Fibroblast of skin of right quadriceps (primary cell): ENCODE measurements at places on chromosomes 3 and 15.
A peak's percentile ranks its signal among the peaks of the same experiment; 100 is the strongest.

GRCh38 chr15:65300924-65301441 is 3.5 kb upstream of the RNU5B-1 start:
- no peak for DNase-seq

DNA sequence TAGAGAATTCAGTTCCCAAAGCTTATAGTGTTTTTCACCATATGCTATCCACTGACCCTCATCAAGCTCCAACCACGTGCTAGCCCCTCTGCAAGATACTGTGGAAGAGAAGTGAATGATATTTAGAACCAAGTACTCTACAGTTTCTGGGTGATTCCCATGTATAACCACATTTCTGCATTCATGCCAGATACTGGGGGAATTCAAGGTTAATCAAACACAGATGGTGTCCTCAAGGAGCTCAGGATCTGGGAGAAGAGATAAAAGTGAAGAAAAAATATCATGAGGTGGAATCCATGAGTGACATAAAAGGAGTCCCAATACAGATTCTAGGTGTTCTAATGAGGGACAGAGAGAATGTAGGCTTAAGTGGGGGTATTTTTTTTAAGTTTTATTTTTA is 195.8 kb downstream of the FHIT start:
- peak; percentile 3 for DNase-seq

- DNase-seq = peak; percentile 32
These were observed 575 bp downstream of the TRPM7 start for GRCh38 chr15:50685976-50686468.

DNA sequence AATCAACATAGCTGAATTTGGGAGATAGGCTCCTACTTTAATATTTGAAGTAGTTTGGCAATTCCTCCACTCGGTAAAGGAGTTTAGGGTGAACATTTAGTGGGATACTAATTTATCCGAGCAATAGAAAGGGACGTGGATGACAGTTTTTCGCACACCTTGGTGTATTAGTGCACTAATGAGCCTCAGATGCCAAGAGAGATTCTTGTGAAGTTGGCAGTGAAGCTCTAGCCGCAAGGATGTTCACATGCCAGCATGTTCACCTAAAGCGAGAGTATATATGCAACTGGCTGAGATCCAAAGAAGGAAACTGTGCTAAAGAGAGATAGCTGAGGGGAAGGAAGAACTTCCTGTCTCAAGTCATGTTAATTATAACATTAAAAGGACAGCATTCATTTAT is 58.5 kb downstream of the TGFBR2 start:
- no peak for DNase-seq

DNA sequence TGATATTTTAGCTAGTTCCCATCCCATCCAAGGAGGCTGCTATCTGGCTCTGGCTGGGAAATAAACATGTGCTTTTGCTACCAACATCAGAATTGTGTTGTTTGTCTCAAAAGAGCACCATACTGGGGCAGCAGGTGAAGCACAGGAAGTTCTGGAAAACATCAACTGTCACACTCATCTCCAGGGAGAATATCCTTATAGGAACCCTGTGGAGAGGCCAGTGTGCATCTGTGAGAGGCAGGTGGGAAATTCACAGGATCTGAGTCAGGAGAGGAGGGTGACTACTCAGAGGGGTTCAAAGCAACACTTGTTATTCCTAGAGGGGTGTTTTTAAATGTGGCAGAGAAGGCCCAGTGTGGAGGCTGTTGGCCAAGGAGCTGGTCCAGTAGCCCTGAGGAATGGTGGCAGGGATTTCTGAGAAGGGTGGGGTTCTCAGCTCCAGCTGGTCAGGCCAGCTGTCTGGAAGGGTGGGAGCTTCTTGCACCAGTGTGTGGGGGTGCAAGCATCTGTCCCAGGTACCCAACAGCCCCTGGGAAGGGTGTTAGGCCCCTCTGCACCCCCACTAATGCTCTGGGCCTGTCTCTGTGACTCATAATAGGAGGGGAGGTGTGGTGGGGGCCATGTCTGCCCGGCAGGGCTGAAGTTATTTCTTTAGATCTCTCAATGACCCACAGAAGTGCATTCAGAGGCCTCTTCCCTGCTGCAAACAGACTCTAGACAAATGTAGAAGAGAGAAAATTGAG is 28.7 kb downstream of the RPSA start:
- no peak for DNase-seq

DNA sequence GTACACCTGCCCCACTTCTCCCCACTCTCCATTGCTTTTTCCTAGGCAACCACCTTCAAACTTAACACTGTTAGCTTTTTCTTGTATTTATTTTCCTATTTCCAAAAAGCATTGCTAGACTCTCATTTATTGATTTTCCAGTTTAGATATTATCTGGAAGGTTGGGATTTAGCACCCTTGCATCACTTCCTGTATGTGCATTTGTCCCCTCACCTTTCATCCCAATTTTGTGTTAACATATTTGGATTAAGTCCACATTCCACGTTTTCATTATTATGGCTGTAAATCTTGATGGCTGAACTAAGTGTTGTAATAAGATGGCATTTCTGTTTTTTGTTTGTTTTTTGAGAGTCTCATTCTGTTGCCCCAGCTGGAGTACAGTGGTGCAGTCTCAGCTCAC is 109.7 kb downstream of the TBC1D2B start:
- DNase-seq = no peak

- DNase-seq = no peak
These were observed 18.9 kb downstream of the PRR23A start for GRCh38 chr3:138987181-138987580.
